Neural crest cell (in vitro differentiated cells): ENCODE measurements at places on chromosomes 7 and 10. TPM values are rescaled to one million over a fixed set of nuclear protein-coding genes. Genes with fewer than 3 reads are reported as not detected.

TMED4 gene
- total RNA-seq, result 87.2 and 88.9 TPM in 2 replicates

TBX20 gene
- total RNA-seq, result 4.6 and 5.5 TPM in 2 replicates

DNA sequence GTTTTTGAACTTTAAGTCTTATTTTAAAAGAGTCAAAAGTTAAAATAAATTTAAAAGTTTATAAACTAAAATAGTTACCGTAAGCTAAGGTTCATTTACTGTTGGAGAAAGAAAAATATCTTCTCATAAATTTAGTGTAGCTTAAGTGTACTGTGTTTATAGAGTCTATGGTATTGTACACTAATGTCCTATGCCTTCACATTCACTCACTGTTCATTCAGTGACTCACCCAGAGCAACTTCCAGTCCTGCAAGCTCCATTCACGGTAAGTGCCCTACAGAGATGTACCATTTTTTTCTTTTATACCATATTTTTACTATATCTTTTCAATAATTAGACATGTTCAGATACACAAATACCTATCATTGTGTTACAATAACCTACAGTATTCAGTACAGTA, 97.6 kb downstream of the PTN start:
- DNase-seq, result no peak

DNA sequence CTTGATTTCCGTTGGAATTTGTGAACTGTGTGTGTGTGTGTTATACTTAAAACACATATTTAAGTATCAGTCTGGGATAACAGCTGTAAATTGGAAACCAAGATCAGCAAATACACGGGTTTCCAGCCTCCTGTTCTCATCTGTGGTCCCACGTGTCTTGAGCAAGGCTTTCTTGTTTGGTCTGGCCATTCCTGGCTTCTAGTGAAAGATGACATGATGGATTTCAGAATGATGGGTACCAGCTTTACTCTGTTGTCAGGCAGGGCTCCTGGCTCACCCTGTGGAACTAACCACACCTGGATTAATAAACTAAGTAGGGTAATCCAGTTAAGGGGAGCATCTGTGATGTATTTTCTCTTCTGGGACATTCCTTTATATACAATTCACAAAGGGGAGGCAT, 346.2 kb upstream of the AOAH start:
- no peak for DNase-seq

DNA sequence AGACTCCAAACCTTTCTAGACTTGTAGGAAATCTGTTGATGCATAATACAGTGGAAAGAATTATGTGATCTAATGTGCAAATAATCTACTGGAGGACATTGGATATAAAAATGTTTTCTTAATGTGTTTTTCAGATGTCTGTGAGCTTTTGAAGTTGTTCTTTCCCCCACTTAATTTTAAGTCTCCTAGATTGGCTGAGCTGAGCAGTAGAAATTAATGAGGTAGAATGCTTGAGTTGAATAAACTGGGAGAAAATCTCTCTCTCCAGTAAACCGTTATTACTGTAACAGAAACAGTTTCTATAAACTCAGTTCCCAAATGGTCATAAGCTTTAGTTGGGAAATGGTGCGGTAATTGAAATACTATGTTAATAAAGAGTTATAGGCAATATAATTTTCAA, 15.7 kb downstream of the CSGALNACT2 start:
- no peak for DNase-seq
